HFFc6 (cell line): ENCODE measurements at places on chromosomes 3 and 15.

- DNase-seq, result no peak
- H3K4me1 ChIP-seq, result no peaks in the 10 kb centered on the region
- peaks cover 2% of the 10 kb centered on the region; the same call in 1 of the 2 replicates for H3K27me3 ChIP-seq
- no peak overlapping the region for H3K27ac ChIP-seq
- H3K36me3 ChIP-seq, result no peaks in the 10 kb centered on the region; the same call in 1 of the 2 replicates
Measured at GRCh38 chr3:167109746-167110145, 270.4 kb downstream of the ZBBX start.

- H3K4me1 ChIP-seq, result peaks cover 17% of the 10 kb centered on the region
- no peaks in the 10 kb centered on the region; the same call in 1 of the 2 replicates for H3K27me3 ChIP-seq
- H3K36me3 ChIP-seq, result peaks cover 26% of the 10 kb centered on the region
- no peak for DNase-seq
Measured at GRCh38 chr3:123156276-123156995, 45.3 kb upstream of the SEC22A start.

- H3K4me3 ChIP-seq, result no peak overlapping the region
- H3K27me3 ChIP-seq, result peaks cover 20% of the 10 kb centered on the region
- H3K4me1 ChIP-seq, result peaks cover 6% of the 10 kb centered on the region; the same call in 1 of the 2 replicates
- no peak overlapping the region for H3K27ac ChIP-seq
Measured at GRCh38 chr3:69212411-69213160, 90.2 kb upstream of the LMOD3 start.

DNA sequence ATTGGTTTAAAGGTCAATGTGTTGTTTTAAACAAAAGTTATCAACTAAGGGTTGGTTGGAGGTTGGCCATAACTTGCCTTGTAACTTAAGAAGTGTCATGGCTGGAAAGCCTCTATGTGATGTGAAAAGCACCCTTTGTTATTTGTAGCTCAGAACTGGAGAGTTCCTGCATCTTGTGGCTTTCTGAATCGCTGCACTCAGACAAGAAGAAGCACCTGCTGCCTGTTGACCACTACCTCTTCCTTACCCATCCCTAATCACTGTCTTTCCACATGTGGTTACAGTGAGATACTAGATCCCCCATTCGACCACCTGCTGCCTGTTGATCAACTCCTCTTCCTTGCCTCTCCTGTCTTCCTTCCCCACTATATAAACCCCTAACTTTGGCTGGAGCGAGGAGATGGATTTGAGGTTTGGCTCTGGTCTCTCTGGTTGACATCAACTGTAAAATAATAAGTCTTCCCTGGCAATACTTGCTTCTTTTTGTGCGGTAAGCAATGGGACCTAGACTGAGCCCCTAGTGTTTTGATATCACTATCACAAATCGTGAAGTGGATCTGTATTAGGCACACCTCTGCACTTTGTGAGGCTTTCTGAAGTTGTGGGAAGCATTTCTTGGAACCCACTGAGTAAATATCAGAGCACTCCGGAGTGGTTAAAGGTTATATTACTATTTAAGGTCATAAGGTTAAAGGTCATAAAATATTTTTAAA is 13.8 kb downstream of the RPL39L start:
- peaks cover 14% of the 10 kb centered on the region for H3K4me1 ChIP-seq
- peaks cover 5% of the 10 kb centered on the region; the same call in 1 of the 2 replicates for H3K36me3 ChIP-seq
- H3K27ac ChIP-seq, result no peak overlapping the region
- no peak overlapping the region for H3K4me3 ChIP-seq
- H3K27me3 ChIP-seq, result no peaks in the 10 kb centered on the region; the same call in 1 of the 2 replicates

DNA sequence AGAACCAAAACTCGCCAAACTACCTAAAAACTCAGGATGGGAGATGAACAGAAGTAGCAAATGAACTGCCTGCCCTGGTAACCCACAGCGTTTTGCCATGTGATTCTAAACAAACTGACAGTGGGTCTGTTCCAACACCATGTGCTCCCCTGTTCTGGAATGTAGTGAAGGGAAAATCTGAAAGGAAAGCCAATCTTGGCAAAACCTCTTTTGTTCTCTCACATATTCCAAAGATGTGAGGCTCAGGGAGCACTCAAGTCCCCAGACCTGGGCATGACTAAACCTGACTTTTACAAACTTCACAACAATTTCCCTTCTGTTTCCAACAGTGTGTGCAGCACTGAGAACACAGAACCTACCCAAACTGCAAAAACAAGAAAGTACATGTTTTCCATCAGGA is 116.1 kb downstream of the IMPG2 start:
- no peak overlapping the region for H3K27ac ChIP-seq
- H3K36me3 ChIP-seq, result 0 out of 2 replicates have a peak, but pooled peaks cover 4% of the 10 kb centered on the region
- H3K4me3 ChIP-seq, result no peak overlapping the region
- DNase-seq, result no peak
- H3K4me1 ChIP-seq, result peaks cover 27% of the 10 kb centered on the region

- peak; percentile 99 for DNase-seq
Measured at GRCh38 chr3:130111185-130111864, 29.7 kb downstream of the ALG1L2 start.

DNA sequence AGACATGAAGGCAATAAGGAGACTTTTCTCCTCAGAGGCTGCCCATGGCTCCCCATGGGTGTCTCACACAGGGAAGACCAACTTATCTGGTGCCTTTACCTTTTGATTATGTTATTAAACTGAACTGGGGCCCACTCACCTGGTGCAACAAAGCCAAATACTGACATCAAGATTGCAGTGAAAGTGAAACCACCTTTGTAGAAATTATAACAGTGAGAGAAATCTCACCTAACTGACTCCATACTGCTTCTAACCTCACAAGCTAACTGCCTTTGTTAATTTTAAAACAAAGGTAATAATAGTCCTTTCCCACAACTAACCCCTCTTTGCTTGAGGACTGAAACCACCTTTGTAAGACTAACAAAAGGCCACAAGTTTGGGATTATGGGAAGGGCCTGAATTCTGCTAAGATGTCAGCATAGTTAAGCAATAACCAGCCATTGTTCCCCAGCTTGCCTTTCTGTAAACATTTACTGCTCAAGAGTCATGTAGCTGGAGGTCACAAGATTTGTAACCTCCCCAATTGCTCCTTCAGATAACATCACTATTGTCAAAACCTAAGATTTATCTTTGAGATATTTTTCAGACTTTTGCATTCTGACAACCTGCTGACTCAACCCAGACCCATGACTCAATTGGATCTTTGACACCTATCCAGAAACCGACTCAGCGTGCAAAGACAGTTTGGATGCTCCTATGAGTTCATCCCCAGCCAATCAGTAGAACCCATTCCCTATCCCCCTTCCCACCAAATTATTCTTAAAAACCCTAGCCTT is 420.3 kb upstream of the CFAP20DC start:
- DNase-seq, result no peak
- H3K27ac ChIP-seq, result no peak overlapping the region
- no peaks in the 10 kb centered on the region for H3K36me3 ChIP-seq
- no peaks in the 10 kb centered on the region; the same call in none of the 2 replicates for H3K27me3 ChIP-seq
- no peak overlapping the region for H3K4me3 ChIP-seq
